ENCODE measurements at places on chromosomes 16 and 17.
A peak's percentile ranks its signal among the peaks of the same experiment; 100 is the strongest.

DNA sequence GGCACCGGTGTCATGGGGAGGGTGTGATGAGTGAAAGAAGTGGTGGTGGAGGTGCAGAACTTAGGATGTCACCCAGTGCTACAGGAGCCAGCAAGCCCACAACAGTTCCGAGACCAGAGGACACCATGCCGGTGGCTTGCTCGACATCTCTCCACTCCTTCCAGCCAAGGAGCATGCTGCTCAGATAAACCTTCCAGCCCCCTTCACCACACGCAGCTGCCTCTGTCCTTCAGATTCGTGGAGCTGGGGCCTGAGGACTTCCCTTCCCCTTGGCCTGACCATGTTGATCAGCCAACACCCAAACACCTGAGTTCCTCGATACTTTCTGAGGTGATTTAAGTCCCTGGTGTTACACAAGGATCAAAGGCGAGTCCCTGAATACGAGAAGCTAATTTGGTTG is 188.8 kb upstream of the FOXF1 start:
- no peak for DNase-seq

GRCh38 chr17:10077561-10078299 is 120.7 kb downstream of the GAS7 start:
- DNase-seq: no peak

DNA sequence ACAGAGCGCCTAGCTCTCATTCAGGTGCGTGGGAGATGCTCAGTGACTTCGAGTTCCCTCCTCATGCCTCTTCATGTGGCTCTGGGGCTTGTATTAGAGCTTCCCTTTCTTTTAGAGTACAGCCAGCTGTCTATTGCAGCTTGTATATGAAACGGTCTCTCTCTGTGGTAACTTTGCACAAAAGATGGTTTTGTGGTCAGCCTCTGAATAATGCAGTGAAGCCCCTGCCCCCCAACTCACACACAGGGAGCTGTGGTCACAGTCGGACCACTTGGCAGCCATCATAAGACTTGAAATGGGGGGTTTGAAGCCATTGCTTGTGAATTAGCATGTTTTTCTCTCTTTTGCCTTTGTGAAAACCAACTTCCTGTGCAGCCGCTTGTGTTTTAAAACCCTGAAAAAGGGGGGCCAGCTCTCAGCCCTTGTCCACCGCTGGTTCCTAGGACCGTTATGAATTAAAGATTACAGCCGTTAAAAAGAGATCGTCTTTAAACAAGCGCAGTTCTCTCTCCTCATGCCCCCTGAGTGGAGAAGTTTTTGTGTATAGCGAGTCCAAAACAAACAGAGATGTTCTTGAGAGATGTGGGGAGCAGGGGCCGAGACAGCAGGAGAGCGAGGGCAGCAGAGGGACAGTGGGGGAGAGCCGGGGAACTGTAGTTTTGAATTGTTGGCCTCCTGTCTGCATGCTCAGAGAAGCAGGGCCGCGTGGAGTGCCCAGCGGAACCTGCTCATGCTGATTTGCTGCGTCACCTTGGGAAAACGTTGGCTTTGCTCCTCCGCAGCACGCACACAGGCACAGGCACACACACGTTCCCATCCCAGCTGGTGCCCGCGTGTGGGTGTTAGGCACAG is 199.0 kb downstream of the MSI2 start:
- DNase-seq: no peak

GRCh38 chr16:88385831-88386815 is 3.4 kb downstream of the ZNF469 start:
- DNase-seq: no peak

GRCh38 chr17:20281860-20282259 is 185.5 kb downstream of the LGALS9B start:
- DNase-seq: no peak

DNA sequence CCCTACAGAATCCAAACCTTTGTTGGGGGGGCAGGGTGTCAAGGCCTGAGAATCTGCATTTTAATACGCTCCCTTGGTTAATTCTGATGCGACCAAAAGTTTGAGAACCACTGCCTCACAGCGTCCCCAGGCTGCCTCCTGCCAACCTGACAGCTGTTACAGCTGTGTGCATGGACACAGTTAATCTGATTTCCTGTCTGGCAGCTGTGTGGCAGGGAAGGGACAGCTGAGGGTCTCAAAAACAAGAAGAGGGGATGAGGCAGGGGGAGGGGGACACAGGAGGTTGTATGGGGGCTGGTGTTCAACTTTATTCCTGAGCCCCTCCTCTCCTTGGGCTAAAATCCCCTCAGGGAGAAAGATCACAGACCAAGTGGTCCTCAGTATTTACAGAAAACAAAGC is 17.5 kb downstream of the HDAC5 start:
- DNase-seq: no peak

- DNase-seq: no peak
These were observed 244.2 kb downstream of the GSG1L start for GRCh38 chr16:27819356-27819755.

GRCh38 chr16:74657870-74658642 is 8.6 kb downstream of the RFWD3 start:
- DNase-seq: no peak

GRCh38 chr16:47983999-47984580 is 171.7 kb downstream of the ABCC12 start:
- DNase-seq: no peak

DNA sequence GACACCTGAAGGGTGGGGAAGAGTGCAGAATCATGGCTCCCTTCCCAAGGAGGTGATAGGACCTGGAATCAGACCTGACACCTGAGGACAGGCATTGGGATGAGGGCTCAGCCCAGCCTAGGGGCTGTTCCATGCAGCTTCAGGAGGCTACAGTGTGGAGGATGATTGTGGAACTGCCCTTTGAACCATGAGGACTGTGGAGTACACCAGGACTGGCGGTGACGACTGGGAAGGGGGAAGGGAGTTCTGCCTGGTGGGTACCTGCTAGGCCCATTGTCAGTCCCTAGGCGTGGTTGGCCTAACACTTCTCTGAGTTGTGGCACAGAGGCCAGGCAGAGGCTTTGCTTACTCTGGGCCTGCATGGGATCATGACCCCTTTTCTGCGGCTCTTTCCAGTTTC is 76.1 kb downstream of the MPRIP start:
- no peak for DNase-seq

DNA sequence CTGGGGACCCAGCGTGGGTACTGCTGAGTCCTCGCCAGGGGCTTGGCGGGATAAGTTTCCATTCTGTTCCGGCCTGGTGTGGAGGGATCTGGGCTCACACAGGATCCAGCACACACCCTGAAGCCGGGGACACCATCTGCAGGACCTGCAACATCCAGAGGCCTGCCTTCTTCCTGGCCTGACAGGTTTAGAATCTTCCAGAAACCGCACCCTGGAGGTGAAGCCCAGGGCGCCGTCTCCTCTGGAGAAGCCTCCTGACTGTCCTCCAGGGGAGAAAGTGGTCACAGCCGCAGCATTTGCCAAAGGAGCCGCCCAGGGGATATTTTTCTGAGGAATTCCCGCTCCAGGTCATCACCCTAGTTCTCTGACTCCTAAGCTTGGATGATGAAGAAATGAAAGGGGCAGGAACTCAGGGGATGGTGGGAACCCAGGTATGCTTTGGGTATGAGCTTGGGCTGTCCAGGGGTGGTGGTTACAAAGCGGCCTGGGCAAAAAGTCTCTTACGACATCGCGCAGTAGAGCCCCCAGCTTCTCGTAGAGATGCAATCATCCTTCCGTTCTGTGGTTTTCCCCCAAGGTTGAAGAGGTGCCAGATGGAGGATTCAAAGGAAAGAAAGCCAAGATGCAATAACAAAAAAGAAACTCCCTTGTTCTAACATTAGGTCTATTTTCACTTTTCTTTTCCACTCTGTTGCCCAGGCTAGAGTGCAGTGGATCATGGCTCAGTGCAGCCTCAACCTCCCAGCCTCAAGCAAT is 9.1 kb upstream of the CRISPLD2 start:
- DNase-seq: no peak

GRCh38 chr17:33475594-33475993 is 182.5 kb upstream of the ASIC2 start:
- no peak for DNase-seq

DNA sequence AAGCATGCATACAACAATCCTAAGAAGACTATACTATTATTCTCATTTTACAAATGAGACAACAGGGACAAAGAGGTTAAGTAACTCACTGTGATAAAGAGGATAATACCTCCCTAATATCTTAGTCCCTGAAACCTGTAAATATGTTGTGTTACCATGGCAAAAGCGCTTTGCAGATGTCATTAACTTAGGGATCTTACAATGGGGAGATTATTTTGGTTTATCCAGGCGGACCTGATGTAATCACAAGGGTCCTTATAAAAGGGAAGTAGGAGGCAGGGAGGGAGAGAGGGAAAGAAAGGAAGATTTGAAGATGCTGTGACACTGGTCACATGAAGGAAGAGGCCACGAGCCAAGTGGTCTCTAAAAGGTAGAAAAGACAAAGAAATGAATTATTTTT is 164.7 kb downstream of the CNTNAP4 start:
- DNase-seq: no peak

GRCh38 chr17:36036235-36036634 is 18.5 kb upstream of the CCL23 start:
- no peak for DNase-seq

DNA sequence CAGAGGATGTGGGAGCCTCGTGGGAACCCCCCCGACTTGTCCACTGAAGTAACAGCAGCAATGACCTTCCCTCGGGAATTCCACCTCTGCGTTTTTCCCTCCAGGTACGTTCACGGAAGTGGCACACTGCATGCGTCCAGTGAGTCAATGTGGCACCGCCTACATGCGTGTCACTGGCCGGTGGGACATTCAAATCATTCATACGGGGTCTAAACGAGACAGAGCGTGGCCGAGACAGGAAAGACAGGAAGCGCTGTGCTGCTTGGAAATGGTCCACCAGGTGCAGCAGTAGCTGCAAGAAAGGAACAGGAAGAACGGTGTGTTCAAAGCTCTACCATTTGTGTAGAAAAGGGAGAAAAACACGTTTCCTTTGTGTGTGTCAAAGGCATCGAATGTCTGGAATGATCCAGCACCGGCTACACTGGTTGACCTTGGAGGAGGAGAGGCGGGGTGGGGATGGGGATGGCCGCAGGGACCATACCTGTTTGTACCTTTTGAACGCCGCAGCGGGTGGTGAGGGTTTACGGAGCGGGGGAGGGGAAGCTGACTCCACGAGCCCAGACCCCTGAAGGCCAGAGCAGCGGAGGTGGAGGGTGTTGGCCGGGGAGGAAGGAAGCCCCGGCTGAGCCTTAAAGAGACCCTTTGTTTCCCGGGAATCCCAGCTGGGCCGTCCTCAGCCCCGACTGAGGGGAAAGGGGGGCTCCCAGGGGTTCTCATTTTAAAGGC is 1.7 kb upstream of the PGAP6 start:
- peak; percentile 39 for DNase-seq

DNA sequence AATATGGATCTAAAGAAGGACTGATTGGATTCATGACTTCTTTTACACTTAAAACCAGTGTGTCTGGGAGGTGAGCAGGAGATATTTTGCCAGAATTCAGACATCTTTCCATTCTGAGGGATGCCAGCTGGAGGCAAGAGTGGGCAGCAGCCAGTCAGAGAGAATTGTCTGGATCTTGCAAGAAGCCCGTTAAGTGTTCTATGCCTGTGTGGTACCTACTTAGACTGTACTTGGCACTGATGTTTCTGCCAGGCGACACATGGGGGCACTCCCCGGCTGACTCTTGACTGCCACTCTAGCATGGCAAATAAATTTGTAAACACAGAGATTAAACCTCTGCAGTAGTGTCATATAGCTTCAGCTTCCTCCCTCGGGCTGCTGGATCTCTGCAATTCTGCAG is 247.7 kb downstream of the UTP18 start:
- DNase-seq: no peak

DNA sequence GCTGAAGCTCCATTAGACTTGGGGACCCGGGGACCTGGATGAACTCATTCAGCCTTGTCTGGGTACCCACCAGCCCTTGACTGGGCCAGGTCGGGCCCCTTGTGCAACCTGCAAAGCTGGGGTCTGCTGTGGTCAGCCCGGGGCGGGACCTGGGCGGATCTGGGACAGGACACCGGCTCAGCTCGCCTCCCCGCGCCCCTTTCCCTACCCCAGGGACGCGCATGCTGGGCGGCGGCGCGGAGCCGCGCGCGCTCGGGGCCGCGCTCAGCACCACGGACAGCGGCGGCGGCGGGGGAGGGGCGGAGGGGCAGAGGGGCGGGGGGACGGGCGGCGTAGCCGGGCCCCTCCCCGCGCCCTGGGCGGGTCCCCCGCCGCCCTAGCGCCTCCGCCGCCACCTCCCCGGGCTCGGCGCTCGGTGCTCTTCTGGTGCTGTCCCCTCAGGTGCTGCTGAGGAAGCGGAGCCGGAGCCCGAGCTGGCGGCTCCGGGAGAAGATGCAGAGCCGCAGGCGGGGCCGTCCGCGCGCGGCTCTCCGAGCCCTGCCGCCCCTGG is 7.4 kb downstream of the ACD start:
- no peak for DNase-seq

- DNase-seq: no peak
These were observed 21.9 kb downstream of the MRM1 start for GRCh38 chr17:36623281-36623680.

DNA sequence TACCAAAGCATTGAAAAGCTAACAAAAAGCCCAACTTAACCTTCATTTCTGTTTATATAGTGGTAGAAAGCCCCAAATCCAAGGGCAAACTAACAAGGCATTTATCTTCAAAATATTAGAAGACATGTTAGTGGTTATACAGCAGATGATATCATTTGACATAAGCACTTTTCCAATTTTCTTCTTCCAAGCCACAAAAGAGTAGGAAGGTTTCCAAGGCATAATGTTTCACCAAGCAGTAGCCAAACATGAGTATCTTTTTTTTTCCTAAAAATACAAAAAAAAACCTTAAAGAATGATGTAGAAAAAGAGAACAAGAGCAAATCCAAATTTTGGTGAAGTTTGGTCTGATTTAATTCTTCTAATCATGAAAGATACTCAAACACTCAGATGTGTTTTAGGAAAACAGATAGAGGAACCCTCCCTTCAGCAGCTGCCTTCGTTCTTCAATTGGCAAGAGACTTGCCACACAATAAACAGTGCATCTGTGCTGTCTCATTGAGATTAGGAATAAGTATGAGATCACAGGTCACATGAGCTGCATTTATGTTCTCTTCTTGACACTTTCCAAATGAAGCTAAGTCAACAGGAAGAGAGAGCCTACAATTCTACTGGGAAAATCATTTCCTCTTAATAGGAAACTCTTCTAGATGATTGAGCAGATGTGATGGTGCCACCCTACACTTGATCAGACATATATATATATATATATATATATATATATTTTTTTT is 106.7 kb downstream of the TTC19 start:
- DNase-seq: no peak

GRCh38 chr16:6558126-6558525 is 774.5 kb upstream of the RBFOX1 start:
- no peak for DNase-seq

- DNase-seq: no peak
These were observed 42.5 kb downstream of the EMP2 start for GRCh38 chr16:10537946-10538345.

- no peak for DNase-seq
These were observed 3.4 kb upstream of the FBXL16 start for GRCh38 chr16:708959-709358.

Data from activated CD4-positive, alpha-beta T cell treated with anti-CD3 and anti-CD28 coated beads, Interleukin-2, amount 50 U/mL, for 4 hours (primary cell).